ENCODE measurements at places on chromosomes 7 and 10.
A peak's percentile ranks its signal among the peaks of the same experiment; 100 is the strongest.

GRCh38 chr10:44258019-44258418 is 126.9 kb downstream of the CXCL12 start:
- no peak for DNase-seq

GRCh38 chr7:44275957-44276570 is 49.3 kb downstream of the CAMK2B start:
- peak; percentile 91 for DNase-seq

DNA sequence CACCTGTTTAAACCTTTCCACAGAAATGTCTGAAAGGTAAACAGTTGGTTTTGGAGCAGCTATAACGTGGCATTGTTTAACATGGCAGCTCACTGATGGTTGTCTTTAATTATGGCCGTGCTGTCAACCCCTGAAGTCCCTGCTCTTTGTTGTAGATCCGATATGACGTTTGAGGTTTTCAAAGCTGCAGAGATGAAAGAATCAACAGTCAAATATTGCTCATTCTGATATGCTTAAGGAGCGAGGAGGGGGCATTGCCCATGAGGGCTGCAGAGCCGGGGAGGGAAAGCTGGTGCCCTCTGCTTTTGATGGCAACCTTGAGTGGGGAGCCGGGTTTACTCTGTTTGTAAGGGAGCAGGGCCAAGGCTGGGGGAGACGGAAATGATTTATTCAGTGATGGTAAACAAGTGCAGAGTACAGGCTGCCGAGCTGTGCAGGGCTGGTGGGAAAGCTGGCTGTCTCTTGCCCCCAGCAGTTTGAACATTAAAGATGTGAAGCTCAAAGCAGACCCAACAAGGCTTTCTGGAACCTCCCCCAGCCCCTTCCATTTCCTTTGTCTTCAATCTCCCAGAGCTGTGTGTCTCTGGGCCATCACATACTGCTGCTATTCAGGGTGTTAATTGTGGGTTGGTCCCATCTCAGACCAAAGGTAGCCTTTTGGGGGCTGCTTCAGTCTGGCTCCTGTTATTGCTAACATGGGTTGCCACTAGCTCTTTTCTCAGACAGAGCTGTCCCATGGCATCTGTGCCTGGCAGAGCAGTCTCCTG is 345.5 kb downstream of the LRMDA start:
- DNase-seq: no peak

DNA sequence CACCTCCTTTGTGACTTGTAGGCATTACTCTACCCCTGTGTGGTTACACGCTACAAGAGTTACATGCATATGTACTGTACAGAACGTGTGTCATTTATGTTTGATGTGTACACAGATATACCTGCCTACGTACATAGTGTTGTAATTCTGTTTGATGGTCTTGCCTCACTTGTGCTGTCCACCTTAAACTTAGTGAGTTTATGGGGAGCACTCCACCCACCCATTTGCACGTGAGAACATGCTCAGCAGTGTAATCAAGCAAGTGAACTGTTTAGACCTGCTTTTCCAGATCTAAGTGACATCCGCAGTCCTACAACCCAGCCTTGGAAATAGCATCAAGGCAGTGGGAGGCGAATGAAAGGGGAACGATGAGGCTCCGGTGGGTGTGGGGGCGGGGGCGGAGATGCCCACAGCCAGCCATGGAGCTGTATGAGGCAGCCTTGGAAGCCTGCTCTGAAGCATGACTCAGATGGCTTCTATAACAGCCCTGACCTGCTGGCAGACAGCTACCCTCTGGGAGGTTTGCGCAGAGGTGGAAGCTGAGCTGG is 52.1 kb downstream of the SUFU start:
- no peak for DNase-seq

DNA sequence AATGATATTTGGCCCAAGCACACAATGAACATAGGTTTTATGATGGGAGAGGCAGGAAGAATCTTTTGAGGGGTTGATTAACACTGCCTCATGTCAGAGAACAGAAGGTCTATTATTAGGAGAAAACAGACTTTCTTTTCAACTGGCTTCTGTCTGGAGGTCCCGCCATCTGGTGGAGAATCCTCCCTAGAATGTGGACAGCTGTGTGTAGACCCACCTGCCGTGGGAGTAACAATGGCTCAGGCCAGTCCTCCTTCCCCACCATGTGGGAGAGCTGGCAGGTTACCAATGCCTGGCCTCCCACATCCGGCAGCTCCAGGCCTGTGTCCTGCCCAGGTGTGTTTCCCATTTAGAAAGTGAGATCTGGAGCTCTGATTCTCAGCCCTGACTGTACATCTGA is 70.4 kb upstream of the AOAH start:
- DNase-seq: no peak

GRCh38 chr10:804191-804781 is 114.8 kb upstream of the DIP2C start:
- no peak for DNase-seq

DNA sequence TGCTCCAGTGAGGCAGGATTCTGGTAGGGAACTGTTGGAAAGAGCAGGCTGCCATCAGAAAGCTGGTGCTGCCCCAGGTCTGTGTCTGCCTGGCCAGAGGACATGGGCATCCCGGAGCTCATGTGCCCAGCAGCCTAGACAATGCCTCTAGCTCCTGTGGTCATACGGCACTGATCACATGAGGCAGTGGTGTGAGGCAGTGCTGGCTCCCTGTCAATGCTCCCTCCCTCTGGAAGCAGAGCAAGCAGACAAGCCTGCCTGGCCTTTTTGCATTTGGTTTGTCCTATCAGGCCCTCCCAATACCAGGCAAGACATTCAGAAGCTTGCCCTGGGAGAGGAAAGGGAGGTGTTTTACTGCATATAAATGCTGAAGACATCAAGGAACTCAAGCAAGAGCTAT is 19.5 kb upstream of the MMP21 start:
- DNase-seq: no peak

DNA sequence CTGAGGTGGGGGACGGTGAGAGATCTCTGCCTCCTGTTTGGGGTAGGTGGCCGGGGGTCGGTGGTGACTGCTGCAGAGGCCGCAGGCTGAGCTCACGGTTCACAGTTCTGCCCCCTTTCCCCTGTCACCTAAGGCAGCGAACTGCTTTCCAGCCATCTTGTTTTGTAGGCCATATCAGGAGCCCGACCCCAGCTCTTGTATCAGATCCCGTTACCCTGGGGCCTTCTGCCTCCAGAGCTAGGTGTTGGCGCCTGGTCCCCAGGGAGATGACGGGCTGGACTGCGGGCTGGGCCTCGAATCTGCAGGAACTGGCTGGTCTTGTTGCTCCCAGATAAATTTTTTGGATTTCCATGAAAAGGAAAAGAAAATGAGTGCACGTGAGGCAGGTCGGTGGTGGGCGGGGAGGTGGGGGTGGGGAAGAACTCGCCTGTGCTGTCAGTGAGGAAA is 183.0 kb downstream of the DNAJB6 start:
- no peak for DNase-seq

- no peak for DNase-seq
These were observed 6.7 kb downstream of the BNIP3 start for GRCh38 chr10:131975003-131975402.

DNA sequence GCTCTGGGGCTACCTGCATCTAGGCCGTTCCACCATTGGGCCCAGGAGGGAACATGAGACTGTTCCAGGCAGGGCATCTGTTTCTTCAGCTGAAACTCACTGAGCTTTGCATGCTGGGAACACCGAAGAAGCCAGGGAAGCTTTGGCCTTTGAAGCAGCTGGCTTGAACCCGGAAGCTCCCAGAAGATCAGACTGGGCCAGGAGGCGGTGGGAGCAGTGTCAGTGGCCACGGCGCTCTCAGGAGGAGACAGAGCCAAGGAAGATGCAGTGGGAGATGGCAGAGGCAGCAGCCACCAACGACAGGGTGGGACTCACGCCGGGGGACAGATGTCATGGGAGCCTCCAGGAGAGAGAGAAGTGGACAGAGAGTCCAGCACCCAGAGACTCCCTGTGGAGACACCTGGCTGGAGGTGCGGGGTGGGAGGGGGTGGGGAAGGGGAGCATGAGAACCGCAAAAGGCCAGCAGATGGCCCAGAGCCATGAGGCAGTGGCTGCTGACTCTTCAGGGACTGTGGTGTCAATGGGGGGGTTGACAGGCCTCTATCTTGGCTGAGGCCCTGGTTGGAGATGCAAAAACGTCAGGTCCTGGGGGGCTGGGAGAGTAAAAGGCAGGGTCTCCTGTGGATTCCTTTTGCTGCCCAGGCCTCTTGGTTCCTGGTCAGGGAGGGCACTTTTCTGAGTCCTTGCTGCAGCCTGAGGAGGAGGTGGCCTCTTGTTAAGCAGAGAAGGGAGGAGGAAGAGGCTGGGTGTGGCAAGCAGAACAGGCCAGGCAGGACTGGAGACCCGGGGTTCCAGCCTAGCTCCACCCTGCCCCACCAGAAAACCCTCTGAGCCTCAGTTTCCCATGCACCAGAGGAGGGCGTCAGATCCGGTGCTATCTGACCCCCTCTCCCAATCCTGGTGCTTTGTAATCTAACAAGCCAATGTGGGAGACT is 6.3 kb upstream of the AQP1 start:
- no peak for DNase-seq

DNA sequence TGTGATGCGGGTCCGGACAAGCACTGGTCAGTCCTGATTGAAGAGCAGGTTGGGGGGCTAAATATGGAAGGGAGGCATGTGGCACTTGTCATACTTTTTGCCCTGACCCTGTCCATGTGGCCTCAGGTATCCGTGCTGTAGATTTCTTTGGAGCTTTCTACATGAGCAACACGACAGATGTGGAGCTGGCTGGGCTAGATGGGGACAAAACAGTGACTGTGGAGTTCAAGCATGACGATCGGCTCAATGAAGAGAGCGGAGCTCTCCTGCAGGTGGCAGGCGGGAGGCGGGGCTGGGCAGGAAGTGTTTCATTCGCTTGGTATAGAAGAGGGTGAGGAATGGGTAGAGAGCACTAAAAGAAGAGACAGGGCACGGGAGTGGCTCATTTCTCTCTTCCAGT is 13.0 kb upstream of the CHCHD1 start:
- peak; percentile 54 for DNase-seq

GRCh38 chr7:44625526-44626471 is 19.4 kb downstream of the OGDH start:
- DNase-seq: no peak

DNA sequence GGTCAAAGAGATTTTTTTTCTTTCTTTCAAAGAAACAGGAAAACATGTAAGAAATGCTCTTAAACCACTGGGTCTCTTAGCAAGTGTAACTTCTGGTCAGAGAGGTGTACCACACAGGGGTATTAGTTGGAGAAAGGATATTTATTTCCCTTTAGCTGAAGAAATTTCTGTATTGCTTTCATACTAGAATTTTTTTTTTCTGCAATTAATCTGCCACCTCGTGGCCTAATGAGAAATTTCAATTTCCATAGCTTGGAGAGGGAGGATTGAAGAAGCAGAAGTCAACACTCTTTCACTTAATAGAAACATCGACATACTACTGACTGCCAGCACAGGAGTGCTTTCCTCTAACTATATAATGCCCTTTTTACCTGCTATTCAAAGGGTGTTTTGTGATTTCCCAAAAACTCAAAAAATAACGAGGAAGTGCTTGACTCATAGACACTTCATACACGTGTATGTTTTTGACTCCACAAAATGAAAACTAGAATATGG is 177.6 kb upstream of the NAMPT start:
- DNase-seq: peak; percentile 47

DNA sequence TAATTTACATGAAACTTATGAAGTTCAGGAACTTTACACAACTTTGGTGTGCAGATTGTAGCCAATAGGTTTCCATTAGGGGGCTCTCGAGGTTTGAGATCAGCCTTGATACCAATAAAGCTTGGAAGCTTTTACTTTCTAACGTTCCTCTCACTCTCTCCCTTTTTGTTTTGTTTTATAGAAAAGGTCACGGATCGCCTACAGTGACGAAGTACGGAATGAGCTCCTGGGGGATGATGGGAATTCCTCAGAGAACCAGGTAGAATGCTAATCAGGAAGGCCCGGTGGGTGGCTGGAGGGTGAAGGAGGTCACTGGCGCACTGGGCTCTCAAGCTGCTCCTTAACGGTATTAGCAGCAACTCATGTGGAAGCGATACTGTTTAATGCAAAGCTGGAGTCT is 79.9 kb downstream of the VTI1A start:
- peak; percentile 73 for DNase-seq

GRCh38 chr10:128064108-128064969 is 61.9 kb downstream of the MKI67 start:
- DNase-seq: no peak

DNA sequence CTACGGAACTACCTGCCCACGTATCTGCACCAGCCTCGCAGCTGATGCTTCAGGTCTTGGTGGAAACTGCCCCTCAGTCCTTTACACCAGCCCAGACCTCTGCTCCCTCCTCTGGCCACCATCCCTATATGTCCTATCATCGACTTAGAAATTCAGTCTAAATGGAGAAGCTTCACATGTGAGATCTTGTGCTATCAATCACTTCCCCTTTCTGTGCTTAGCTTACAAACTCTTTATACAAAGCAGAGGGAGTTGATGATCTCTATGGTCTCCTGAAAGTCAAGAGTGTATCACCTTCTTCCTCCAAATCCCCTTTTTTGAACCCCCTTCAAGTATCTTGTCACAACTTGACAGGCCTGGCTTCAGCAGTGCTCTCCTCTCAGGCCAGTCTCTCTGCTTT is 30.7 kb downstream of the ZNF777 start:
- DNase-seq: no peak

DNA sequence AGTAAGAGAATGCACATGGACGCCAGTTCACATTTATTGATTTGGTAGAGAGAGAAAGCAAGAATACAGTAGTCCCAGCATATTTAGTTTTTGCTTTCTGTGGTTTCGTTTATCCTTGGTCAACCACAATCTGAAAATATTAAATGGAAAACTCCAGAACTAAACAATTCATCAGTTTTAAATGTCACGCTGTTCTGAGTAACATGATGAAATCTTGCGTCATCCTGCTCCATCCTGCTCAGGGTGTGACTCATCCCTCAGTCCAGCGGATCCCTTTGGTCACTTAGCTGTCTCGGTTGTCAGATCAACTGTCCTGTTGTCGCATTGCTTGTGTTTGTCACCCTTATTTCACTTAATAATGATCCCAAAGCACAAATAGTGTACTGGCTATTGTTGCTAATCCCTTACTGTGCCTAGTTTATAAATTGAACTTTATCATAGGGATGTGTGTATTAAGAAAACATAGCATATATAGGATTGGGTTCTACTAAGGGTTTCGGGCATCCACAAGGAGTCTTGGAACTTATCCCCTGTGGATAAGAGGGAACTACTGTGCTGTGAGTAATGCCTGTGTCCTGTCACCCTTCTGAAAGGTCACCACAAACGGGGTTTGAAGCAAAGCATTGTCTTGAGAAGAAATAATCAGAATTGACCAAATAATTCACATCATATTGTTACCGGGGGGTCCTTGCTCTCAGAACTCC is 73.6 kb downstream of the OTUD1 start:
- DNase-seq: no peak

- DNase-seq: no peak
These were observed 54.5 kb downstream of the WDR37 start for GRCh38 chr10:1110674-1111119.

- DNase-seq: peak; percentile 90
These were observed 105.8 kb downstream of the ARHGAP21 start for GRCh38 chr10:24617771-24618396.

DNA sequence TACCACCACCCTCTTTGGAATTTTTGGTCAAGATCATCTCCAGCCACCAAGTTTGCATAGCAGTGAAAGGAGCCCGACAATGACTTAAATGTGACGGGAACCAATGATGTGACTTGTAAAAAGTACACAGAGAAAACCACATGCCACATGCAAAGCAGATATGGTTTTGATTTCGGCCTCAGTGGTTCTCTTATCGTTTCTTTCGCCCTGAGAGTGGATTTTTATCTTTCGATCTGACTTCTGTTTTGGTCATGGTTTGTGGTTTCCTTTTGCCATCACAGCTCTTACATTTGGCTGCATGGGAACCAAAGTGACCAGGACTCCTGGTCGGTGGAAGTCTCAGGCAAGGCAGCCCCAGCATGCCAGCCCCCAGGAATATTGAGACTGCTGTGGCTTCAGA is 31.5 kb downstream of the TCF7L2 start:
- no peak for DNase-seq

GRCh38 chr10:85293483-85293882 is 965.1 kb downstream of the CCSER2 start:
- DNase-seq: no peak
